Fibroblast of upper back skin (primary cell): ENCODE measurements at places on chromosomes 5 and 9.

DNA sequence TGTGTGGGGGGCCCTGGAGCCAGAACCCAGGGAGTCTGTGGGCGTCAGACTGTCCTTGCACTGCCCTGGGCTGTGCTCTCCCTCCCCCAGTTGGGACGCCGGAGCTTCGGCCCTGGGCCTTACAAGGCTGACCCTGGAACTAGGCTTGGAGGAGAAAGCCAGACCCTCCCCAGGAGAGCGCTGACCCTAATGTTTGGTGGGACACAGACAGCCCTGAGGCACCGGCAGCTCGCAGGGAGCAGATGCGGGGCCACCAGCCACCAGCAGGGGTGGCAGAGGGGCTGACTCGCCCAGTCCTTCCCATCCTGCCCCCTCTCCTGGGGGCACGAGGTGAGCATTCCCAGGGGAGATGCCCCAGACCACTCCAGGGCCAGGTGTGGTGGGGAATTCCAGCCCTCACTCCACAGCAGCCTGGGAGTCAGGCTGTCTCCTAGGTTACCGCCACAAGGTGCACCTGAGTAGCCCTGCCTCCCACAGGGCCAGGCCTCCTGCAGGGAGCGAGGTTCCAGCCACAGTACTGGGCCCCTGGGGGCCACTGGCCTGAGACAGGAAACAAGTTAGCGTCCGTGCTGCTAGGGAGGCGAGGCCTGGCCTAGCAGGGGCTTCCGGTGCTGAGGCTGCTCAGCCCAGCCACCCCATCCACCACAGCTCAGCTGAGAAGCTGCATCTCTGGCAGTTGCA, 134.6 kb downstream of the OLFM1 start:
- DNase-seq, result no peak

DNA sequence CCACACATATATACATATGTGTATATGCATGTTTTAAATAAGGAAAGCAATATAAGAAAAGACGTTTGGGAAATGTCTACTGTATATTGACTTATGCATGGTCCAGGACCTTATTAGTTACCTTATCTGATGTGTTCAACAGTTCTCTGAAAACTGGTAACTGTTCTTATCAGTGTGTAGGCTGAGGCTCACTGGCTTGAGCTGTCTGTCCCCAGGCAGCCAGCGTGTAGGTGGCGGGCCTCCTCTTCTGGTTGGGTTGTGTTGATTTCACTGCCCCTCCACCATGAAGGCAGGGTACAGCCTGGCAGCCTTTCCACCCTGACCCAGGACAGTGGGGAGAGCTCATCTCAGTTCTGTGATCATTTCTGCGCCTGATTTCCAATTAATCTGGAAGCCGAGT, 38.7 kb upstream of the SEMA4D start:
- no peak for DNase-seq

DNA sequence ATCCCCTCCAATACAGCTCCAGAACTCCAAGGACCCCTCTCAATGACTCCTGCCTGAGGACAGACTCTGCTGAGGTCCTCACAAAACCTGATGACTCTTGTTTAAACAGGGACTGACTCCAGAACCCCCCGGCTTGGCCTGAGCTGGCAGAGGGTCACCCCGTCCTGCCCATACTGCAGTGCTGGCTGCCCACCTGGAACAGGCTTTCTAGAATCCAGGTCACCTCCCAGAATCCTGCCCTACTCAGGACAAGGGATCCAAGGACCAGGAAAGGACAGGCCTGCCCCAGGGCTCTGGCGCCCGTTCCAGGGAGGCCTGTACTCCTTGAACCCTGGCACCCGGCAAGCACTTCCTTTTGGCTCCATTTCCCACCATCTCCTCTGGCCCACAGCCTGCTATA, 22.2 kb downstream of the RALGDS start:
- DNase-seq, result no peak

DNA sequence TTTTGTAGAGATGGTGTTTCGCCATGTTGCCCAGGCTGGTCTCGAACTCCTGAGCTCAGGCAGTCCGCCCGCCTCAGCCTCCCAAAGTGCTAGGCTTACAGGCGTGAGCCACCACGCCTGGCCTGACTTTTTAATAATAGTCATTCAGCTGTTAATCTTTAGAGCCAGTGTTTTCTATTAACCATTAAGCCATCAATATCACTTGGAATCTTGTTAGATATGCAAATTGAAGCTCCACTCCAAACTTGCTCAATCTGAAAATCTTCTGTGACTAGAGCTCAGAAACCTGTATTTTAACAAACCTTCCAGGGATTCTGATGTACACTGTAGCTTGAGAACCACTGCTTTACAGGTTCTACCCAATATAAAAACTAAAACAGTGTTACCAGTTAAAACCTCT, 113.5 kb downstream of the CDC42SE2 start:
- DNase-seq, result no peak

GRCh38 chr5:170499621-170500020, 4.2 kb upstream of the KCNIP1 start:
- no peak for DNase-seq

GRCh38 chr5:103646698-103647614, 84.4 kb upstream of the NUDT12 start:
- no peak for DNase-seq

DNA sequence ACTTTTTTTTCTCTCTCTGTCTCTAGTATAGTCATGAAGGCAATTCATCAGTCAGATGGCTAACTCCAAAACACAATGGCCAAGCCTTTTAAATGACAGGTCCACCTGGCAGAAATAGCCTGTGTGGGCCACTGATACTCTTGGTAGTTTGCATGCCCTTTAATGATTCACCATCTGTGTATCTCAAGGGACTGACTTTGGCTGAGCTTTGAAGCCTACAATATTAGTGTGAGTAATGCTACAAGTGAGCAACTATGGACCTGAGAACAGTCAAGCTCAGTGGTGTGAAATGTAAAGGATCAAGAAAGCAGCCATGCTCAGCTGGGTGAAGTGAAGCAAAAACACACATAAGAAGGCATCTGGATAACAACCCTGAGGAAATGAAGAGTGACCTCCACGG, 506.9 kb downstream of the TLE1 start:
- DNase-seq, result peak; percentile 74

DNA sequence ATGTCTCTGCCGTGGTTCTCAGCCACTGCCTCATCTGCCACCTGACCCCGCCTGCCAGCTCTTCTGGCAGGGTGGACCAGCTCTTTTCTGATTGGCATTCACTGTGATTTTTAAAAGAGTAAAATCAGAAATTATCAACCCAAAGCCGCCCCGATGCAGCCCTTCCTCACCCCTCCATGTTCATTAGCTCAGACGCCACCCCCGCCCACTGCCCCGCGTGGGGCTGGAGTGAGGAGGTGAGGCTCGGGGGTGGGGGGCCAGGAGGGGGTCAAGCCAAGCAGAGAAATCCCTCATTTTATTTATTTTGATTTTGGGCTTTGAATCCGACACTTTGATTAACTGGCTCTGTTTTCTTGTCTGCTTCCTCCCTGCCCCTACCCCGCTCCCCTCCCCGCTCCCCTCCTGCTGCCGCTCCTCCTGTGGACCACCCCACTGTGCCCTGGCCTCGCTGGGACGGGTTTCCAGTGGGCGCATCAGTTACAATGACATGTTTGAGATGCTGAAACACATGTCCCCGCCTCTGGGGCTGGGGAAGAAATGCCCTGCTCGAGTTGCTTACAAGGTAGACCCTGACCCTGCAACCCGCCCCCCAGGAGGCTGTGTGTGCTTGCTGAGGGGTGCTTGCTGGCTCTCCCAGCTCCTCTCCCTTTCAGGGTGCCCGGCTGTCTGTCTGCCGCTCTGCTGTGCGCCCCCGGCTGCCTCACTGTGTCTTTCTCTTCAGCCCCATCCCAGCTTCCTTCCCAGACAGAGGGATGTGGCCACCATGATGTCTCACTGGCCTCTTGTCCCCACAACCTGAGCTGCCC, 224.9 kb downstream of the CACNA1B start:
- no peak for DNase-seq

DNA sequence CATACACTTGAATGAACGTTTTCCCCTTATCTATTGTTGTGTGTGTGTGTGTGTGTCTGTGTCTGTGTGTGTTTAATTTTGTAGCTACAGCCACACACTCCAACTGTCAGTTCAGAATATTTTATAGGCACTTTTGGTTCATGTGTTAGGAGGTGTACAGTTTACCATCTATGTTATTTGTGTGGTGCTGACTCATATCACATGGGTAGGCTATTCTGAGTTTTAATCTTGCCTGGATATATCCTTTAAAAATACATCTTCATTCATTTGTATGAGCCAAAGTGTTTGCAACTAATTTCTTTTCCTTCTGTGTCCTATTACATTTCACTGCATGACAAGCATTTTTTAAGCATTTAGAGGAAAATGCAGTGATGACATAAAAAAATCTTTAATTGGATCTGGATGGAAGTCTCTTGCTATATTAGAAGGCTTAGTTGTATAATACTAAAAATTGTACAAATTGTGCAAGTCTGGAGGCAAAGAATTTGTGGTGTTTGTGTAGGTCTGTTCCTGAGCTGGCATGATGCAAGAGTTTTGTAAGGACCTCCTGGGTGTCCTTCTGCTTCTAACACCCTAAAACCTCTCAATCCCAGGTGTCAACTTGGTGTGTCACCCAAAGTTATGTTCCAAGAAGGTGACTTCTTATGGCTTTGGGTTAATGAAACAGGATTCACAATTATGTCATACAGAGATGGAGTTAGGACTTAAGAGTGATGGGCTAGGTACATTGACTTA, 52.4 kb upstream of the HMHB1 start:
- peak; percentile 27 for DNase-seq

GRCh38 chr5:155562158-155562557, 548.6 kb downstream of the KIF4B start:
- no peak for DNase-seq

GRCh38 chr5:150339165-150339564, 18.3 kb upstream of the TCOF1 start:
- no peak for DNase-seq

GRCh38 chr5:67246108-67246507, 49.5 kb upstream of the CD180 start:
- peak; percentile 74 for DNase-seq

DNA sequence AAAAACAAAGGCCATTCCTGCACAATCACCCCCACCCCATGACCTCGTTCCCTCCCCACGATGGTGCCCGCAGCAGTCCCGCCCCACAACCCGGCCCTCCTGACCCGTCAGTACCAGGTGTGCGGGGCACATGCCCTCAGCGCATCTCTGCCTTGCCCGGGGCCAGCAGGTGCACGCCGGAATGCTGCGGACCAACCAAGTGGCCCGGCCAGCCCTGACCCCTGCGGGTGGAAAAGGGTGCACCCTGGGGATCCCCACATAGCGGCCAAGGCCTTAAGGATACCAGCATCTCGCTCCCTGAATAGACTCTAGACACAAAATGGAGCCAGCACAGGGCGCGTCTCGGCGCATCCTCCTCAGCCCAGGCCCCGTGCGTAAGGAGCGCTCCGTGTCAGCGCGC, 6.0 kb downstream of the SFXN1 start:
- DNase-seq, result no peak

DNA sequence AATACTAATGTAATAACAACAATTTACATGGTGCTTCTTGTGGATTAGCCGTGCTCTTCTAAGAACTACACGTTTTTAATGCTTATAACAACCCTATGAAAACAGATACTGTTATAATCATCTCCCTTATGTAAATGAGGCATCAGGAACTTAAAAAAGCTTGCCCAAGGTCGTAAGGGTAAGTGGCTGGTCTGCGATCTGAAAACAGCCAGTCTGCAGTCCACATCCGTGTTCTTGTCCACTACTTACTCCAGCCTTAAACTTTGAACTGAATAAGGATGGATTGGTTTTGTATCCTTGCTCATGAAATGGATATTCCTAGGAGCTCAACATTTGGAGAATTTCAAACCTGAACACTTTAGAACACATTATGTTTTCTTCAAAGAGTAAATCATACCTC, 26.7 kb downstream of the PAM start:
- no peak for DNase-seq

- peak; percentile 1 for DNase-seq
Measured at GRCh38 chr9:85401998-85402397, 339.8 kb downstream of the AGTPBP1 start.

DNA sequence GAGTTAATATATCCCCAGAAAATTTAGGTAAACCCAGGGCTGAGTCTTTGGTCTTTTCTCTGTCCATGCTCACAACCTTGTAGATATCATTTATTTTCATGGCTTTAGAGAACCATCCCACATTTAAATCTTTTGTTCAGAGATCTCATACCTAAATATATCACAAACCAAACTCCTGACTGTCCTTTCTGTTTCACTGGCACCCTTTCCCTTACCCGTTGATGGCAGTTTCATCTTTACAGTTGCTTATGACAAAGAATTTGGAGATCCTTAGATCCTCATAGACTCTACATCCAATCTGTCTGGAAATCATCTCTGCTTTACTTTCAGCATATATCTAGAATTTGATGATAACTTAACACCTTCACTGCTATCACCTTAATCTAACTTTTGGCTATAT, 19.2 kb downstream of the RNF180 start:
- no peak for DNase-seq

DNA sequence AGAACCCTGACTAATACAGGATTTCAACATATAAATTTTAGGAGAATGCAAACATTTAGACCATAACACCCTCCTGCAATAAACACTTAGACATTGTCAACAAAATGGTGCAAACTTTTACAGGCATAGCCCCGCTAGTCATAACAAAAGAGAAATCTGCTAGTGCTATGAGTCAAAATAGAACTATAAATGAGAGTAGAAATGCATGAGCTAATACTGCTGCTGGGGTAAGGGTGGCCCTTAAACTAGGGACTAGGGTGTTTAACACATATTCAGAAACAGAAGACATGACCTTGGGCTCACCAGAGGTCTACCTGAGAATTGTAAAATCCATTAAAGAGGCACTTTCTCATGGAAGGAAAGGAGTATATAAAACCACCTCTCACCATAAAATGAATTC, 131.6 kb downstream of the TLR4 start:
- no peak for DNase-seq

DNA sequence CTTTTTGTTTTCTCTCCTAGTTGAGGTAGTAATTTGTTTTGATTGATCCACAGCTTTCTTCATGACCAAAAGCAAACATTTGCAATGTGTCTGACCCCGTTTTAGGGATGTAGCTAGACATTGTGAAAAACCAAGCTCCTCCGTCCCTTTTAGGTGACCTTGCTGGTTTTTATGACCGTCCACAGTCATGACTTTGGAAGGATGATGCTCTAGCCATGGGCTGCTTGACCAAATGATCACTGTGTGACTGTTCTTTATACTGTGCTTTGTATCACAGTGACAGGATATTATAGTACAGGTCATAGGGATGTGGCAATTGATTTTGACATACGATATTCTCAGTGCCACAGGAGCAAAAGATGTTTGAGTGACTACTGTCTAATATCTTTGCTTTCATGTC, 54.4 kb downstream of the KCNN2 start:
- DNase-seq, result no peak

GRCh38 chr5:80193401-80193800, 62.4 kb downstream of the SERINC5 start:
- DNase-seq, result no peak

DNA sequence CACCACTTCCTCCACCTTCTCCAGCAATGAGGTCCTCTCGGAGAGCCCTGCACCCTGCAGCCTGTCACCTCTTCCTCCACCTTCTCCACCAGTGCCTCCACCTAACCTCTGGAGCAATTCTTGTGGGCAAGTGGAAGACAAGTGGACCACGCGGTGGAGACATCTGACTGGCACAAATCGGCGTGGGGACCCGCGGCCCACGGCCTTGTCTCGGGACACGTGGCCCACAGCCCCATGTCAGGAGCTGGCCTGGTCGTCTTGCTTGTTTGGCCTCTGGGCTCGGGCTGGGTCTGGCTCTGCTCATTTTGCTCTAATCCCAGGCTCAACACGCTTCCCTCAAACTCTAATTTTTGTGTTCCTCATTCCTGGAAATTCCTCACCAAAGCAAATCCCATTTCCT, 393.1 kb upstream of the IRX1 start:
- DNase-seq, result no peak

GRCh38 chr9:94908583-94909249, 182.2 kb downstream of the AOPEP start:
- DNase-seq, result no peak
